HT1080 (cell line): ENCODE measurements at places on chromosomes 3 and 15.

- no peak for DNase-seq
These were observed 25.2 kb downstream of the RAB5A start for GRCh38 chr3:19972054-19972453.

GRCh38 chr3:14379843-14380242, 22.6 kb upstream of the SLC6A6 start:
- DNase-seq: no peak

- DNase-seq: no peak
These were observed 39.0 kb downstream of the PGPEP1L start for GRCh38 chr15:98968576-98968975.

DNA sequence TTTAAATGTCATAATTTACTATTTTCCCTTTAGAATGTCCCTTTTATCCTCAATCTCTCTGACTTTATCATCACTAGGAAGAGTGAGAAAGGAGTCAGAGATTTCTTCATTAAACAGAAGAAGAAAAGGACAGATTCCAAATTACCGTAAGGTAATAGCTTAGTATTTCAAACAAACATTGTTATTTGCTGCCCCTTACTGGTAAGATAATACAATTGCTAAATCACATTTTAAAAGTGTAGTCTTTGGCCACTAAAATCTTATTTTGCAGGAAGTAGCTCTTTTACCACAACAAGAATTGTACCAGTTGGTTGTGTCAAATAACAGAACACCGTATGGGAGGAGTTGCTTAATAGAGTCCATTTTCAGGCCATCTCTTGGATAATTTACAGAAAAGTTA, 53.7 kb downstream of the CGGBP1 start:
- peak; percentile 18 for DNase-seq

DNA sequence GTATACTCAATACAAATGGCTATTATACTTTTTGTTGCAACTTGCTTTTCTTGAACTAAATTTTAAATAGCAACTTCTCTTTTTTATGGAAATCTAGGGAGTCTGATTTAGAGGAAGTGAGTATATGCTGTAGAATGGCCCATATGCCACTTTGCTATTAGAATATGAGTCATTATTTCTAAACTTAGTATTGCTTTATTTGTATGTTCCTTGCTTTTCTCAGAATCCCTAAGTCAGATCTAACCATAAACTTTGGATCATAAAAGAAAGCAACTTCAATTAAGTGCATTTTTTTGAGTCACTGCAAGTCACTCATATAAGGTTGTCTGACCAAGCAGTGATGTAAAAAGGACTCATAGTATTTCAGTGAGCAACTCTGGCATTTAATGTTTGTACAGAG, 17.5 kb upstream of the SPTSSB start:
- peak; percentile 43 for DNase-seq

- no peak for DNase-seq
These were observed 100.8 kb downstream of the DHX36 start for GRCh38 chr3:154223519-154223918.

- peak; percentile 38 for DNase-seq
These were observed 16.0 kb upstream of the EID1 start for GRCh38 chr15:48861813-48862431.

DNA sequence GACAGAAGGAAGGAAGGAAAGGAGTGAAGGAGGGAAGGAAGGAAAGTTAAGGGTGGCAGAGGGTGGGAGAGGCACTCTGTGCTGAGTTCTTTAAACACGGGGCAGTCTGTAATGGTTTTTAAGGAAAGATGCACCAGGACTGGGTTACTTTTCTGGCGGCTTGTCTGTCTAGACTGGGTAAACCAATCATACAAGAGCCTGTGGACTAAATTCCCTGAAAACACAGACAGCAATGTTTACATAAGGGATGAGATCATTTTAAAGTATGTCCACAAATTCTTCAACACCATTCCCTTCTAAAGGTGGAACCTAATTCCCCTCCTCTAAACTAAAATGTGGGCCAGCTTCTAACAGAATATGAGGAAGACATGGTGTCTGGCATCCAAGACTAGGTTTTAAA, 235.5 kb upstream of the IGF1R start:
- no peak for DNase-seq

- no peak for DNase-seq
These were observed 23.1 kb downstream of the CCDC33 start for GRCh38 chr15:74259292-74259648.

- no peak for DNase-seq
These were observed 52.0 kb downstream of the TPRA1 start for GRCh38 chr3:127538569-127538968.

GRCh38 chr15:81295486-81296121, 28.3 kb downstream of the STARD5 start:
- DNase-seq: no peak

DNA sequence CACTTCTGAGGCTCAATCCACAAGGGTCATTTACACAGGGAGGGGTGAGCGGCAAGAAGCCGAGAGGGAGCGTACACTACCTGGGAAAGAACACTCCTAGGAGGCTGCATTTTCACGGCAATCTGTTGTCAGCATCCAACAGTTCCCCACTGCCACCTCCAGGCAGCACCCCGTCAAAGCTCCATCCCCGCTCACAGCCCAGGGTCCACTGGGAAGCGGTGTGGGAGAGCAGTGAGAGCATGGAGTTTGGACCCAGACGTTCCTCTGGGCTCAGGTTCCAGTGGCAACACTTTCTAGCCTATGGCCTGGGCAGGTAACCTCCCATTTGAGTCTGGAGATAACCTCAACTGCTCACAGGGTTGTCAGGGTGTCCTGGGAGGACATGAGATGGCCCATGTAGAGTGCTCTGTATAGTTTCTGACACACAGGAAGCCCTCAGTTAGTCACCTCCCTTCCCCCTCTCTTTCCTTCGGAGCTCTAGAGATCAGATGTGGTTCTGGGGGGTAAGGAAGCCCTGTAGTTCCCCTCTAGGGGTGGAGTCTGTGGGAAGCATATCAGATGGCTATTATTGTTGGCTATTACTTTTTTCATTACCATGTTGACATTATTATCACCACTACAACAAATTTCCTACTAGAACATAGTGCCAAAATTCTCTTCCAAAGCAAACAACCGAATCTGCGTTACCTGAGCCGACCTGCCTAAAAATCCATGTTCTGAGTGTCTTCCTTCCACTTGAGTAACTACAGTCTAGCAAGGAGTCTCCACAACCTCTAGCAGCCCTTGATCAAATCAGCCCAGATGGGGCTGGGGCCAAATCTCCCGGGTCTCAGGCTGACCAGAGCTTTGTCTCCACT, 29.1 kb downstream of the RUVBL1 start:
- DNase-seq: peak; percentile 84

- DNase-seq: no peak
These were observed 8.3 kb downstream of the ACKR4 start for GRCh38 chr3:132605374-132605792.

- DNase-seq: no peak
These were observed 7.1 kb downstream of the SATB1 start for GRCh38 chr3:18417904-18418572.

DNA sequence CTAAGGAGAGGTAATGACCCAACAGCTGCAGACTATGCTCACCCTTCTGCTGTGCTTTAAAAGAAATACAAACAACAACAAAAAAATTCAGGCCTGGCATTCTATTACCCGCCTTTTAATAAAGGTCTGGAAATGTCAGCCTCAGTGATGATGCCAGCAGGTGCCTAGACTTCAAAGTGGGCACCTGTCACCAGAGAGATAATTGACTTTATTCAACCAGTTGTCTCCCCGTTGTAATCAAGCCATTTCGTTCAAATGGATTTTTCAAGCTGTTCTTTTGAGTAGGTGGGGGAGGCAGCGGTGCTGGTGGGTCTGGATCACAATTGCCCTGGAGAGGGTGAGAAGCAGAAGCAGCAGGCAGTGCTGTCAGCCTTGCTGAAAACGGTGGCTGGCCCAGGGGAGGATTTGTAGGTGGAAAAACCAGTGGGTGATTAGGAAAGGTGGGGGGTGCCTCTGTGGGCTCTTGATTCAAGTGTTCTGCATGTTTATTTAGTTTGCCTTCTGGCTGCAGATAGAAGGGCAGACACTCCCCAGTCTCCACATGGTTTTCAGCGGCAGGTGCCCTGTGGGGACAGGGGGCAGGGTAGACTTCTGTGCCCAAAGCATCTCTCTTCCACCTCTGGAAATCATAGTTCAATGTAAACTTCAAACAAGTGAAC, 300.2 kb upstream of the SLCO3A1 start:
- DNase-seq: no peak

- DNase-seq: peak; percentile 92
These were observed 245.7 kb downstream of the FGF12 start for GRCh38 chr3:192481638-192482037.

GRCh38 chr3:24521420-24522145, 26.9 kb upstream of the THRB start:
- peak; percentile 21 for DNase-seq

DNA sequence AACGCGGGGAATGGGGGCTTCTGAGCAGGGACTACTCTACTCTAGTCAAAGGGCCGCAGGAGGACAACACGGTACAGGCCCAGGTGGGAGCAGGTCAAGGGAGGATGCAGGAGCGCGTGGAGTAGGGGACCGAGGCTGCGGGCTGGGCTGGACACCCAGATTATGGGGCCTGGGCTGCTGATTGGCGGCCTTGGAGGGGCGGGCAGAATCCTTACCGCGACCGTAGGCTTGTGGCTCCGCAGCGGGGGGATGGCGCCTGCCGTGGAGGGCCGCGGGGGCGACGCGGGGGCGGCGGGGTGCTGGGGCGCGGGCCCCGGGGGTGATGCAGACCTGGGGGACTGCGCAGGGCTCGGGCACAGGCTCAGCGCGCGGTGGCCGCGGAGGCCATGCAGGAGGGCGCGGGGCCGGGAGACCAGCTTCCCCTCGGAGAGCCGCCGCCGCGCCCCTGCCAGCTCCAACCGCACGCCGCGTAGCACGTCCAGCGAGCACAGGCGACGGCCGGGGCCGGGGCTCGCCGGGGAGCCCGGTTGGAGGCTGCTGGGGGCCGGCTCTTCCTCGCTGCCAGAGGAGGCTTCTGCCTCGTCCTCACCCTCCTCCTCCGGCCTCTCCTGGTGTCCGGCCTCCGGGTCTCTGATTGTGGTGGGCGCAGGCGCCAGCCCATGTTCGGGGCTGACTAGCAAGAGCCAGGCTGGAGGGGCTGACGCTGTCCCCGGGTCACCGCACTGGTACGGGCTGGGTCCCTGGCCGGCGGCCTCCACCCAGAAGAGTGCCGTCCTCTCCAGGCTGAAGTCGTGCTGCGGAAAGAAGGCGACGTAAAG, 12.9 kb downstream of the UBAP1L start:
- no peak for DNase-seq

DNA sequence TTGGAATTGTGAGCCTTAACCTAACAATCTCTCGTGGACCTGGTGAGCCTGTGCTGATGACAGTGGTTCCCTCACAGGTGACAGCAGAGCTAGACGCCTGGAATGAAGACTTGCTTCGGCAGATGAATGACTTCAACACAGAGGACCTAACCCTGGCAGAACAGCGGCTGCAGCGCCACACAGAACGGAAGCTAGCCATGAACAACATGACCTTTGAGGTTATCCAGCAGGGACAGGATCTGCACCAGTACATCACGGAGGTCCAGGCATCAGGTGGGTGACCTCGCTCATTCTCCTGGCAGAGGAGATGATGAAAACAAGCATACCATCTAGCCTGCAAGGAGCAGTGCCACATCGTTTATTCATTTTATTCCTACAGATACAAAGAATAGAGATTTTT, 316.9 kb upstream of the UMPS start:
- no peak for DNase-seq

GRCh38 chr3:122548076-122548475, 16.0 kb downstream of the PARP9 start:
- DNase-seq: no peak

DNA sequence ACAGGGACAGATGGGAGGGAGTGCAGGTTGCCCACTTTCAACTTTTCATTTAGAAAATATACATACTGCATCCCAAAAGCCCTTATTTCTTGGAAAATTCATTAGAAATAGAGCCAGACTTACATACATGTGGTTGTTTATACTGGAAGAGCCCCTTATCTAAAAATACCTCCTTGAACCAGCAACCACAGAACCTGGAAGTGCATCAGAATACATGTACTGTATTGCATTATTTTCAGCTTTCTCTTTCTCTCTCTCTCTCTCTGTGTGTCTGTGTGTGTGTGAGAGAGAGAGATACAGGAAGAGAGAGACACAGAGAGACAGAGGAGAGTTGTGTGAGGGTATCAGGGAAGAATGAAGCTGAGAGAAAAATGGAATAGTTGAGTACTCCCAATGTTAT, 29.5 kb upstream of the LSAMP start:
- no peak for DNase-seq

DNA sequence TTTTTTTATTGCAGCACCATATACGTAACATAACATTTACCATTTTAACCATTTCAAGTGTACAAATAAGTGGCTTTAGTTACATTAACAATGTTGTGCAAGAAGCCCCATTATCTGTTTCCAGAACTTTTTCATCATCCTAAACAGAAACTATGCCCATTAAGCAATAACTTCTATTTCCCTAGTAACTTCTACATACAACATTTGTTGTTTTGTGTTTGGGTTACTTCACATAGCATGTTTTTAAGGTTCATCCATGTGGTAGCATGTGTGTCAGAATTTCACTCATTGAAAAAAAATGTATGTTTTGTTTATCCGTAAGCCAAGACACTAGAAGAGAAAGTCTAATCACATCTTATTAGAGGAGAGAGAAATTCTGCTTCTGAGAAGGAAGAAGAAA, 450.5 kb upstream of the PDZRN3 start:
- DNase-seq: no peak

DNA sequence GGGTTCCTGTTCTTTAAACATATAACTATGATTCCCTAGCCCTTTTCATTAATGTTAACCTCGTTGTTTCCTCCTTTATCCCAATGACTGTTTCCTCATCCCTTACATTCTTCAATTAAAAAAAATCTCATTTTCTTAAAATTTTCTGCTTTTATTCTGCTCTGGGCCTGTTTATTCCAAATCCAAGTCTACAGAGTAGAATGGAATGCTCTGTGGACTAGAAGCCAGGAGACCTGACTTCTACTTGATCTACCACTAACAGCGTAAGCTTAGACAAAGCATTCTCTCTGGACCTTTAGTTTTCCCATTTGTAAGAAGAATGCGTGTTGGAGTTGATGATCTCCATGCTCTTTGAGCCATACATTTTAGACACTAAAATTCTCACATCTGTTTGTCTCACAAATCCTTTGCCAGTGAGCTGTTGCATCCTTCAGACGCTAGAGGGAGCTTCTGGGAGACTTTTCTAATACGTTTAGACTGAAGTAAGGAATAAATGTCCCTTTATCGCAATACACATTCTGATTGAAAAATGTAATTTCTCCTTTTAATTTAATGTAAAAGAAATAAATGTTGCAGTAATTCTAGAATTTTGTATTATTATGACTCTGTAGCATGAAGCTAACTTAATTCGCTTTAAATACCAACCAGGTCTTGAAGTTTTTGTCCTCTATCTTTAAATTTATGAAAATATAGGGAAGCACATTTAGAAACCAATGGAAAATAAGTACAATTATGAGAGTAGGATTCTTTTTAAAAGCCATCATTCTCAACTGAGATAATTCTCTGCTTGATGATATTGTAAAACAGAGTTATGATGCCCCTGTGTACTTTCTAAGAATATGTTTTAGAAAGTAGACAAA, 21.7 kb upstream of the GMNC start:
- peak; percentile 62 for DNase-seq

GRCh38 chr3:156811089-156811862, 14.9 kb upstream of the LEKR1 start:
- no peak for DNase-seq
